ENCODE measurements at places on chromosomes 4 and X. TPM values are rescaled to one million over a fixed set of nuclear protein-coding genes. Genes with fewer than 3 reads are reported as not detected.

Gene FGF5
- not detected for total RNA-seq

Gene ALAS2
- not detected for total RNA-seq

Gene CHRDL1
- total RNA-seq = 1.7 TPM

Gene XAGE1A
- not detected for total RNA-seq

Gene ARX
- not detected for total RNA-seq

Gene ZNF157
- not detected for total RNA-seq

Gene MAGT1
- total RNA-seq = 33.4 TPM

Gene L1CAM
- total RNA-seq = 1.5 TPM

Gene CSAG2
- not detected for total RNA-seq

Gene SHISA3
- not detected for total RNA-seq

Gene LUZP4
- total RNA-seq = not detected

Gene PCDH18
- total RNA-seq = 22.4 TPM

Gene DUX4
- not detected for total RNA-seq

Gene PASD1
- not detected for total RNA-seq

Gene DCAF8L2
- total RNA-seq = not detected

Gene CRMP1
- 5.0 TPM for total RNA-seq

Gene LGI2
- 0.04 TPM for total RNA-seq

Gene ASB9
- total RNA-seq = 1.4 TPM

Gene FOXR2
- not detected for total RNA-seq

Gene RAPGEF2
- total RNA-seq = 14.1 TPM

Gene ARHGEF38
- not detected for total RNA-seq

Gene MAGEB4
- not detected for total RNA-seq

Gene FGFBP1
- 430 TPM for total RNA-seq

Gene ZNF81
- 2.5 TPM for total RNA-seq

Gene CENPVL2
- total RNA-seq = not detected

Gene IRS4
- not detected for total RNA-seq

Gene CT55
- not detected for total RNA-seq

Gene TEX13B
- total RNA-seq = not detected

Gene FAM47A
- total RNA-seq = not detected

Gene IGFBP7
- 135 TPM for total RNA-seq

Gene TENM3
- total RNA-seq = 0.64 TPM

Gene NLGN3
- total RNA-seq = not detected

Gene RNF128
- 7.4 TPM for total RNA-seq

Gene CDKN2AIP
- total RNA-seq = 33.5 TPM

Gene BEX1
- total RNA-seq = not detected

Gene NWD2
- not detected for total RNA-seq

Gene LONRF3
- total RNA-seq = 4.8 TPM

Gene MTTP
- total RNA-seq = 0.41 TPM

Gene PGAM4
- total RNA-seq = not detected

Gene AKAP4
- not detected for total RNA-seq

Gene RTL5
- 0.57 TPM for total RNA-seq

Gene NOX1
- not detected for total RNA-seq

Gene TMEM150C
- total RNA-seq = 3.1 TPM

Gene DGKQ
- 11.9 TPM for total RNA-seq

Gene CABS1
- total RNA-seq = not detected

Gene PHOX2B
- total RNA-seq = not detected

Gene REELD1
- total RNA-seq = not detected

Data from esophagus squamous epithelium (tissue), 5 donors.